Tracheal epithelial cell (primary cell): ENCODE measurements at places on chromosomes 13 and 19. TPM values are rescaled to one million over a fixed set of nuclear protein-coding genes. Genes with fewer than 3 reads are reported as not detected.

Gene CADM4
- 9.6 and 13.3 TPM in 2 replicates for total RNA-seq

Gene BRME1
- total RNA-seq, result under 0.01 TPM in 1 of 2 replicates, not detected in the other

Gene KANK3
- 1.1 and 1.4 TPM in 2 replicates for total RNA-seq

Gene SIGLEC5
- total RNA-seq, result not detected in 2 replicates

Gene KLK14
- total RNA-seq, result not detected in 2 replicates
